ENCODE measurements at places on chromosomes 11 and 22. TPM values are rescaled to one million over a fixed set of nuclear protein-coding genes. Genes with fewer than 3 reads are reported as not detected.

The NKAPD1 gene
- 39.4 TPM for total RNA-seq

The NEAT1 gene
- 74.3 TPM for total RNA-seq

The IL18 gene
- 62.9 TPM for total RNA-seq

The CLDN5 gene
- total RNA-seq = not detected

The MICALL1 gene
- total RNA-seq = 46.0 TPM

The TMEM126B gene
- 60.1 TPM for total RNA-seq

The CD59 gene
- 1,166 TPM for total RNA-seq

The OR4D6 gene
- not detected for total RNA-seq

The CST6 gene
- total RNA-seq = 15.3 TPM

The CRYBB3 gene
- not detected for total RNA-seq

The THRSP gene
- total RNA-seq = not detected

The RASSF10 gene
- total RNA-seq = not detected

The MCAM gene
- 61.3 TPM for total RNA-seq

The DUSP8 gene
- total RNA-seq = 0.11 TPM
